ENCODE measurements at places on chromosomes 3 and 15.

DNA sequence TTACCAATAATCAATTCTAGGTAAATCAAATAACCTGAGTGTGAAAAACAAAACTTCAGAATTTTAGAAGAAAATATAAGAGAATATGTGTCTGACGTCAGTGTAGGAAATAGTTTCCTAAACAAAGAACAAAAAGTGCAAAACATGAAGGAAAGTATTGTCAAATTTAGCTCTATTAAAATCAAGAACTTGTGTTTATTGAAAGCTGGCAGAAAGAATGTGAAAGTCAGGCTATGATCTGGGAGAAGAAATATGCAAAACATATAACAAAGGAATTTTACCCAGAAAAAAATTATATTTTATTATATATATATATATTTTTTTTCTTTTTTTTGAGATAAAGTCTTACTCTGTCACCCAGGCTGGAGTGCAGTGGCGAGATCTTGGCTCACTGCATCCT lies 129.1 kb upstream of the ANKRD28 start:
- DNase-seq = no peak

DNA sequence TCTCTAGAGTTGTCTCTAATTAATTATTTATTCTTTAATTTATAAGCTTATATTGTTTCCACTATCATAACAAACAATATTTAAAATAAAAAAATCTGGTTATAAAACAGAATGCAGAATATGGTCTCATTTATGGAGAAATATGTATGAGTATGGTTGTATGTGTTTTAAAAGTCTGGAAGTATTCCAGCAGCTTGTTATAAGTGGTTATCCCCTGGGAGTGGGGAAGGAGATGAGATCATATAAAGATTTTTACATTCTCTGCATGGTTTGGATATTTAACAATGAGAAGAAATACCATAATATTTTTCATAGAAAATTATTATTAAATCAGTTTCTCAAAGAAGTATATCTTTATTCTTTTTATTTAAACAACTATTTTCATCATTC lies 135.4 kb upstream of the MB21D2 start:
- no peak for DNase-seq

DNA sequence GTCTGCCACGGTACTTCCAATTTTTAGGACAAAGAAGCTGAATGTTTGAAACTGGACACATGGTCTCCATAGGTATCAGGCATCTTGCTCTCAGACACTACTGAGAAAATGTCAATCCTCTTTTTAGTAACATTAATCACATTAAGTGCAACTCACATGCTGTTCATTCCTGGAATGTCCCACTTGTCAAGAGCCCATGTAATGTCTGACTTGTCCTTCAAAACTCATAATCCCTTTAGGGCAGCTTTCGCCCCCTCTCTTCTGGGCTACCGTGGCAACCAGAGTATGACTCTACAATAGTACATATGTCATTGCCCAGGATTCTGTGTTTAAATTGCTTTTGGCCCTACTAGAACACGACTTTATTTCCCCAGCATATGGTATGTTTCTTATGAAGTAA lies 12.3 kb downstream of the NUDT16 start:
- DNase-seq = no peak

DNA sequence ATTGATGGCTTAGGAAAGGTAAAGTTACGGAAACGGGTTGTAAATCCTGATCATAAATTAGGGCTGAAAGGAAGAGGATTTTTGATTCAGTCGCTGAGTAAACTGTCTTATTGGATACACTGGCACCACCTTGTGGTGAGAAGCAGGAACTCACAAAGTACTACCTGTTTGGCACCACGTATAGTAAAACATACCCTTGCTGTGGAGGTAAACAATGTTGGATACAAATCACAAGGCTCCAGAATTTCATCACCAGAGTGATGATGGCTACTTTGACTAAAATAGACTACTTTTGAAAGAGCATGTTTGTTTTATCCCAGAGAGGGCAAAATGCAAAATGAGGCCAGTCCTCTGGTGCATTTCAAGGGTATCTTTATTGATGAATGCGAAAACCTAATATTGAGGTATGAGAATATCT lies 216.9 kb downstream of the IGSF11 start:
- no peak for DNase-seq

- no peak for DNase-seq
Measured at GRCh38 chr3:114338651-114339357, 45.0 kb downstream of the TIGIT start.

DNA sequence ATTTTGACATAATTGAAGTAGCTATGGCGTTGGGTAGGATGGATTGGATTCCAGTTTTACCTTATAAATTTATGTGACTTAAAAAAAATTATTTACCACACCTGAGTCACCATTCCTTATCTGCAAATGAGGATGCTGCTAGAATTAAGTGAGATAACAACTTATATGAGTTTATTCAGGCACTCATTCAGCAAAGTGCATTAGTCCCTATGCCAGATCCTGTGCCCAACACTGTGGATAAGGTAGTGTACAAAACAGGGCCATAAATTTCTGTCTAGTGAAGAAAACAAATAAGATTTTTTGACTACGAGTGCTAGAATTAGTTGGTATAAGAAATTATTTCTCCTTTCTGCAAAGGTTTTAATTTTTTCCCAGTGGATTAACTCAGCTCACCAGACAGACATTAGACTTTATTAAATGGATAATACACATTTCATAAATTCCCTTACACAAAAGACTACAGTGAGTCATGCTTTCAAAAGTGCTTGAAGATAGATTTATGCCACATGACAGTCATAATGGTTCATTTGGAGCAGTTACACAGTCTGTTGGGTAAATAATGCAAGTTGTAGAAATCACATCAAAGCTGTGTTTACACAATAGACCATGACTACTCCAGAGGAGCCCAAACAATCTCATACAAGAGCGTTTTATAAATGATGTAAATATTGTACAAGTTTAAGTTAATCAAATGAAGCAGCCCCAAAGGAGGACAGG lies 129.9 kb upstream of the TGFBR2 start:
- no peak for DNase-seq

DNA sequence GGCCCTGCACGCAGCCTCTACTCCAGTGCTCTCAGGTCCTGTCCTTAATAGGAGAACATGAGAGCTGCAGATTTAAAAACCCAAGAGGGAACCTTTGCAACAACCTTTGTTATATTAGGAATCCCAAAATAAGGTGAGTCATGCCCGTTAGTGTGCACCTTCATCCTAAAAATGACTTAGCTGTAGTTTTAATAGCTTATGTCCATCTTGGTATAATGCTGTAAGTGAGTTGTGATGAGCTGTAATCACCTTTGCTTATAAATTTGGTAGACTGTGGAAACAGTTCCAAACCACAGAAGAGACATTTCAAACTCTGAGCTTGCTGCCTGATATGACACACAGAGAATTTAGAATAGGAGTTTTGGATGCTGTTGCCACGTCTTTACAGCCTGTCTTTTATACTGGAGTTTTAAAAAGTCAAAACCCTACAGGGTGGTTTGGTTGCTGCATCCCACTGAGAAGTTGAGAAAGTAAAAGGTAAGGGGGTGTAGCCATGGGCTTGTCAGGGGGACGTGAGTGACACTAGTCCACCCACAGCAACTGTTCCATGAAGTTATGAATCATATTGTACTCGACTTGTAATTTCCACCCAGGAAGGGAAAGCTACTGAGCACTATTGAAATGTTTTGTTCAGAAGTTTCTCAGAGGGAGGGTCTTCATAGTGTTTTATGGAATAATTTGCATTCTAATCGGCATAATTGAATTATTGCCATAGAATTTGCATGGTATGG lies 27.4 kb upstream of the CD47 start:
- no peak for DNase-seq

- no peak for DNase-seq
Measured at GRCh38 chr3:3089017-3089416, 21.2 kb downstream of the IL5RA start.
